ENCODE measurements at places on chromosomes 2 and 18.
A peak's percentile ranks its signal among the peaks of the same experiment; 100 is the strongest.

DNA sequence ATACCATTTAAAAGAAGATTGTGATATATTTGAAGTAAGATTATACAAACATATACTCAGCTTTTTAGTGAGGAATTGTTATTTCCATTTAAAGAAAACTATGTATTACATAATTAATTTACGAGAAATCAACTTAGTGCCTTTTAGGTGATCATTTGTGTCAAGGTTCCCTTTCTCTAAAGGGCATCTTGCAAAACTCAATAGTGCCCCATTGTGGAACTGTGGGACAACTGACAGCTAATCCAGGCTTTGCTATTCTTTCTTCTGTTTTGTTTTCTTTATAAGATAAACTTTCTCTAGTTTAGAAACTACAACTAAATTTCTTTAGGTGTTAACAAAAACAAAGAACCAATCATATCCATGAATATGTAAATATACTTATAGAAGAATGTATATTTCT, 24.3 kb upstream of the VIT start:
- DNase-seq = no peak

- DNase-seq = no peak
Observed at GRCh38 chr2:68643011-68643873, at the start of gene PROKR1. TSS of gene PROKR1 (plus strand) at chr2:68643579. CDS start at chr2:68645822, 2,243 bp downstream.

DNA sequence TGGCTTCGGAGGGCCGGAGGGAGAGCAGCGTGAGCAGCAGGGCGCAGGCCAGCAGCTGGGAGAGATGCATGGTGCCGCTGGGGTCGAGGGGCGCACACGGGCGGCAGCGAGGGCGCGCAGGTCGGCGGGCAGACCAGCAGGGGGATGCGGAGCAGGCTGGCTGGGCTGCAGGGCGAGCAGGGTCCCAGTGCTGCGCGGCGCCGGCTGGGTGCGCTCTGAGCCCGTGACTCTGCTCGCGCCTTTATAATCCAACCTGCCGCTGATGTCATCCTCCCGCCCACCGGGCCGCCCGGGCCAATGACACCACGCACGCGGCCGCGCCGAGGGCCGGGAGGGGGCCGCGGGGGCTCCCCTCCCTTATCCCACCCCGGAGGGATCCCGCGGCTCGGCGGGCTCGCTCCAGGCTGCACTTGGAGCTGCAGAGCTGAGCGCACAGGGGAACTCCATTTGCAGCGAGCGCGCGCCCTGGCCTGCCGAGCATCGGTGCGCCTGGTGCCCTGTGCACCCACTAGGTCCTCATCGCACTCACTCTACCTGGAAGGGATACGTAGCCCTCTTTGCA, at the start of gene NPPC:
Gene NPPC, minus strand, starts transcription at position 217 of the 562 bp plus-strand sequence. Its CDS starts 147 bp downstream, at position 70.
- DNase-seq = peak; percentile 30

- no peak for DNase-seq
Observed at GRCh38 chr2:8157621-8158430, 524.0 kb upstream of the ID2 start.

- no peak for DNase-seq
Observed at GRCh38 chr18:12885500-12885899, 1.5 kb upstream of the PTPN2 start.

- no peak for DNase-seq
Observed at GRCh38 chr2:239569401-239570090, 168.7 kb upstream of the HDAC4 start.

- DNase-seq = no peak
Observed at GRCh38 chr2:96893289-96894150, 23.6 kb upstream of the SEMA4C start.

GRCh38 chr2:37472959-37473358, 128.5 kb downstream of the QPCT start:
- no peak for DNase-seq

DNA sequence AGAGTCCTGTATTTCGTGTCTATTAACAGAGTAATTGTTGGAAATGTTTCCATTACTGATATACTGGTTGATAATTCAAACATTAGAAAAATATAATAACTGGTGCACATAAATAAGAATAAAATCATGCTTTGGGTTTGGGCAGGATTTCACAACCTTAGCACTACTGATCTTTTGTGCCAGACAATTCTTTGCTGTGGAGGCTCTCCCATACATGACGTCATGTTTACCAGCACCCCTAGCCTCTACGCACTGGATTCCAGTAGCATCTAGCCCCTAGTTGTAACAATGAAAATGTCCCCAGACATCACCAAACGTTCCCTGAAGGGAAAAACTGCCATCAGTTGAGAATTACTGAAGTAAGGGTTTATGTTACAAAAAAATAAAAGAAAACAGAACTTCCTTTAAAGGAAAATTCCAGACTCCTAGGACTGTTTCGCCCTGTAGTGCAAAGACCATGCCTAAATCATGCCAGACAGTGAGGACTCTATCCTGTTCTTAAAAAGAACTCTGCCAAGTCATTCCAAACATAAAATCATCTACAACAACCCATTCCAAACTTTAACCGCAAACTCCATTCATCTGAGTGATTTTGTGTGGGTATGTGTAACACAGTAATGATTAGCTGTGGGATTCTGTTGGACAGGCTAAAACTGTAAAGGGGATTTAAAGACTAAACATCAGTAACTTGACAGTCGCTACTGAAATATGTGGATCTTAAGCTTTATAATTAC, 313.4 kb upstream of the CCDC68 start:
- DNase-seq = no peak

GRCh38 chr2:119574108-119574815, 30.0 kb downstream of the CFAP221 start:
- DNase-seq = no peak

GRCh38 chr2:172702451-172702850, 33.2 kb upstream of the RAPGEF4 start:
- DNase-seq = no peak

DNA sequence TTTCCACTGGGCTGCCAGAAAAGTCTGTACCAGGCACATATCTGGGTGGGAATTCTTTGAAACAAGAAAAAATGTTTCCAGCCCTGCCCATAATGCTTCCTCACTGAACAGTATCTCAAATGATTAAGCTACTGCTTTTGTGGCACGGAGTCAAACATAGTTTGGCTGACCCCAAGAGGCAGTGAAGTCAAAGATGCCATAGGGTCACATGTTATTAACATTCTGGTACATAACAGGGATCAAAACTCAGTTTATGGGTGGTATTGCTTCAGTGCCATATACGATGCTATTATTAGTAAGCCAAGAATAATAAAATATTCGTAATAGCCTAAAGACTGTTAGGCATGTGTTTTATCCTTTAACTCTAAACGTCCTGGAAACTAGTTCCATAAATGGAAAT, 112.4 kb downstream of the FEZ2 start:
- no peak for DNase-seq

- no peak for DNase-seq
Observed at GRCh38 chr2:9656270-9656766, 25.5 kb upstream of the YWHAQ start.

- DNase-seq = no peak
Observed at GRCh38 chr18:75041586-75041985, 167.4 kb downstream of the PTGR3 start.
